Stimulated activated memory B cell treated with anti-CD40 and anti-IgM and Interleukin-4, amounts not matched to agents 10 μg/mL and 1 μg/mL and 100 μg/mL, for 72 hours (primary cell): ENCODE measurements at places on chromosomes 3 and 15.

DNA sequence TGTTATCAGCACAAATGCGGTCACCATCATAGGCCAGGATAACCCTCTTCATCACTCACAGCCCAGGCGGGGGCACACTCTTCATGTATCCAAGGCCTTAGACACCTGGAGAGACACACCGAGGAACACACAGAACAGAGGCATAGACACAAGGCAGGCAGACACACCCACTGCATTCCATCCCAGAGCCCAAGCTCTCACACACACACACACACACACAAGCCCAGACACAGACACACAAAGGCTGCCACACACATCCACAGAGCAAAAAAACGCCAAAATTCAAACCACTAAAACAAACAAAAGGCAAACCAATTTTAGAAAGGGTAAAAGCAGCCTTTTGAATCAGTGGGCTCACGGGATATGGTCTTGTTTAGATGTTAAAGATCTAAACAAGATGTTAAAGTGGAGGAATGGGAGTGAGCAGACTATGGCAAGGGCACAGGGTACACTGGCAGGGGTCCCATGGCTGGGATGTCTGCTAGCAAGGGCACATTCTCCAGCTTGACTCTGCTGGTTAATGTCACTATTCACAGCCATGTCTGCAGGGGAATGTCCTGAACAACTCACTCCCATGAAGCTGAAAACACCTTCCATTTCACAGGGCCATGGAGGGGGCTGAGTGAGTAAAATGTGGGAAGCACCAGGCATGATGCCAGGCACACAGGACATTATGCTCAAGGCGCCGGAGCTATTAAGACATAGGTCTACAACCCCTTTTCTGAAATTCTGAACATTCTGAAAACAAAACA lies 14.9 kb upstream of the CRABP1 start:
- no peaks in the 10 kb centered on the region for H3K27me3 ChIP-seq
- H3K4me1 ChIP-seq = no peaks in the 10 kb centered on the region
- H3K4me3 ChIP-seq = no peak overlapping the region

- no peak for ATAC-seq
- H3K27ac ChIP-seq = no peak overlapping the region
- H3K36me3 ChIP-seq = peaks cover 2% of the 10 kb centered on the region
- H3K27me3 ChIP-seq = peaks cover 2% of the 10 kb centered on the region
- peaks cover 9% of the 10 kb centered on the region for H3K4me1 ChIP-seq
These were observed 157.0 kb downstream of the TLE3 start for GRCh38 chr15:69940441-69941300.

GRCh38 chr15:51046799-51047449 lies 47.8 kb downstream of the TNFAIP8L3 start:
- no peak for ATAC-seq
- peaks cover 12% of the 10 kb centered on the region for H3K4me1 ChIP-seq
- no peaks in the 10 kb centered on the region for H3K27me3 ChIP-seq
- no peak overlapping the region for H3K4me3 ChIP-seq

DNA sequence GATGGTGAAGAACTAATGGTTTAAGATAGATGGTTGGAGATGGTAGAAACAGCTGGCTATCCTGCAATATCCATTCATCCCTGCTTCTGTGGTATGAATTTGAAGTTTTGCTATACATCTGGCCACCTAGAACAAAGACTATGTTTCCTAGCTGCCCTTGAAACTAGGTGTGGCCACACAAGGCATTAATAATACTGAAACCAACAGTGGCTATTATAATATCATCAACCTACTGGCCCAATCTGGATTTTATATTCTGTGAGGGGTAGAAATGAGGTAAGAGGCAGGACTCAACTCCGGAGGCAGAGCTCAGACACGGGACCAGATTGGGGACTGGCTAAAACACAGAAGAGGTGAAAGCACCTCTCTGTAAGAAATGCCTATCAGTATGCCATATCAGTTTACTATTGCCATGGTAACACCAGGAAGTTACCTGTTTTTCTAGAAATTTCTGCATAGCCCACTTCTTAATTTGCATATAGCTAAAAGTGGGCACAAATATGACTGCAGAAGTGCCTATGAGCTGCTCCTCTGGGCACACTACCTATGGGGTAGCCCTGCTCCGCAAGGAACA lies 8.4 kb downstream of the IFT80 start:
- no peak for ATAC-seq
- no peak overlapping the region for H3K27ac ChIP-seq
- no peak overlapping the region for H3K4me3 ChIP-seq

DNA sequence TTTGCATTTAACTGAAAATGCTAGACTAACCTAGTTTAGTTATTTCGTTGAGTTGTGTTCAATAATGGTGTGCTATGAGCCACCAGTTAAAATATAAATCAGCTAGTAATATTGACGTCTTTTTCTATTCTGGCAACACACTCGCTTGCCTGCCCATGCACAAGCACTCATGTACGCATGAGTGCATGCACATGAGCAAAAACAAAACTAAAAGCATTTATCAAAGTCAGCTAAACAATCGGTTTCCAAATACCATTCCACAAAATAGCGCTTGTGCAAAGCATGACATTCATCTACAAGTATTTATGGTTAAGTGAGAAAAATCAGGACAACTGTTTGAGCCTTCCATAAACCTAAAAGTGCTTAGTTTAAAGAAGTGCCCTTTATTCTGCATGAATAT lies 13.1 kb upstream of the SAMMSON start:
- no peaks in the 10 kb centered on the region for H3K4me1 ChIP-seq
- no peak overlapping the region for H3K4me3 ChIP-seq
- H3K36me3 ChIP-seq = no peaks in the 10 kb centered on the region
- H3K27me3 ChIP-seq = no peaks in the 10 kb centered on the region

GRCh38 chr3:14278799-14279625 lies 100.4 kb downstream of the LSM3 start:
- H3K4me3 ChIP-seq = no peak overlapping the region
- H3K36me3 ChIP-seq = no peaks in the 10 kb centered on the region
- H3K4me1 ChIP-seq = no peaks in the 10 kb centered on the region
- H3K27me3 ChIP-seq = peaks cover 37% of the 10 kb centered on the region

DNA sequence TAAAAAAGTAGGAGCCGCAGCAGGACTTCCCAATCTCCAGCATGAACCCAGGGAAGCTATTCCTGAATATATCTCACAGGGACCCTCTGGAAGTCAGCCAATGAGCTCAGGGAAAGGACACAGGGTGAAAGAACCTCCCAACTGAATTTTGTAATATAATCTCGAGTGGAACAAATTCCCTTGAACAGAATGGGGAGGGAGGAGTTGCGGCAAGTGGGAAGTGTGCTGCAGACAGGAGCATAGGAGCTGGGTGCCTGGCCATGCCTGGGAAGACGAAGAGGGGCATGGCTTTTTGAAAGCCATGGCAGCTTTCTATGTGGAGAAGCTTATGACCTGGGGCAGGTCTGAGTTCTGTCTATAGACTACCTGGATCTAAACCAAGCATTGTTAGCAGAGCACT lies 98.4 kb downstream of the CBLB start:
- H3K4me1 ChIP-seq = peaks cover 65% of the 10 kb centered on the region
- H3K36me3 ChIP-seq = peaks cover 30% of the 10 kb centered on the region
- peak overlapping the region; percentile 32 for H3K27ac ChIP-seq
- ATAC-seq = no peak
- H3K27me3 ChIP-seq = no peaks in the 10 kb centered on the region

- ATAC-seq = no peak
- H3K4me1 ChIP-seq = no peaks in the 10 kb centered on the region
- no peaks in the 10 kb centered on the region for H3K36me3 ChIP-seq
- H3K27me3 ChIP-seq = peaks cover 9% of the 10 kb centered on the region
- no peak overlapping the region for H3K4me3 ChIP-seq
These were observed 37.6 kb upstream of the WNT5A start for GRCh38 chr3:55524565-55525244.

DNA sequence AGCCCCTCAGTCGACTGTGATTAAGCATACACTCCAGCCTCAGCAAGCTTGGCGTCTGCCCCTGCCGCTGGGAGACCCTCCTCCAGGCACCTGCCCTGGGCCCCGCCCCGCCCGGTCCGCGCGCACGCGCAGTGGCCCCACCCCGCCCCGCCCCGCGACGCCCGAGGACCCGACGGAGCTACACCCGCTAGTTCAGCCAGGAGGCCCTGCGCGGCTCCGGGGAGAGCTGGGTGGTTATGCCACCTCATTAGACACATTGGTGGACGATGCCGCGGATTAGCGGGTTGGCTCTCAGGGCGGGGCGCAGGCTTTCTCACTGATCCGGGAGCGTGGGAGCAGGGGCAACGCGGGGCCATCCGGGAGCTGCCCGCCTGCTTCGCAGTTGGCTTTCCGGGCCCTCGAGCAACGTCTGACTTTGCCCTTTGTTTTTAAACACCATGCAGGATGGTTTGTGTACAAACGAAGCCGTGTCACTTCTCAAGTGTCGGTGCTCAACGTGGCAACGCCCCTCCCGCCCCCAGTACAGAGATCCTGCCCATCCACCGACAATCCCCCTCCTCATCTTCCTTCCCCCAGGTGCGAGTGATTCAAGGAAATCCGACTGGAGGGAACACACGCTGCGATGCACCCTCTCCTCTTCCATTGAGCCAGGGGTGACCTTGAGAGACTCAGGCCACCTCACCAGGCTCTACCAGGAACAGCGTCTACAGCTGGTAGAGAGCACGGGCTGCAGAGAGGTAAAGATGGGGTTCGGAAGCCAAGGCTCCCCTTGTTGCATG lies 109.3 kb downstream of the SHQ1 start:
- H3K36me3 ChIP-seq = no peaks in the 10 kb centered on the region
- H3K27ac ChIP-seq = no peak overlapping the region
- H3K27me3 ChIP-seq = peaks cover 51% of the 10 kb centered on the region
- peak; percentile 77 for ATAC-seq

GRCh38 chr3:194323785-194324735 lies 27.1 kb downstream of the CPN2 start:
- H3K27me3 ChIP-seq = peaks cover 13% of the 10 kb centered on the region
- peak; percentile 74 for ATAC-seq
- H3K27ac ChIP-seq = no peak overlapping the region
- H3K36me3 ChIP-seq = peaks cover 5% of the 10 kb centered on the region
- no peaks in the 10 kb centered on the region for H3K4me1 ChIP-seq

DNA sequence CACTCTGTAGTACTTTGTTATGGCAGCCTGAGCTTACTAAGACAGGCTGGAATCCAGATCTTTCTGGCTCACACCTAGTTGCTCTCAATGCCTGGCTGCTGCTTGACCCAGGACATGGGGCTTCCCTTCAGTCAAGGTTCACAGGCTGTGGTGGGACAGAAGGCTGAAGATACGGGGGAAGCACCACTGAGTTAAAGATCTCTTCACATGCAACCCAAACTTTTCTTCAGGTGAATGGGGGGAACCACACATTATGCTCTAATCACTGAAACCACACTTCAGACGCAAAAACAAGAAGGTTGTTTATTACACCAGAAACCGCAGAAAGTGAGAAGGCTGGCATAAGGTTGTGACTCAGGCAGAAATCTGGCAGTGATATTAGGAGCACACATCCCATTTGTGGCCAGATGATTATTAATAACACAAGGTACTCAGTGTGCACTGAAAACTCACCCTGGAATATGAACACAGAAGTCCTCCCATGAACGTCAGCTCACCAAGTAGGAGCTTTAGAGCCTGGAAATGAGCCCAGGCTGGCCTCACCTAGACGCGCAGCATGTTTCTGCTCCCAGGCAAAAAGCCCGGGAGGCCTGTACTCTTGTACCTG lies 230.5 kb upstream of the CHRNA7 start:
- no peaks in the 10 kb centered on the region for H3K4me1 ChIP-seq
- ATAC-seq = peak; percentile 60

DNA sequence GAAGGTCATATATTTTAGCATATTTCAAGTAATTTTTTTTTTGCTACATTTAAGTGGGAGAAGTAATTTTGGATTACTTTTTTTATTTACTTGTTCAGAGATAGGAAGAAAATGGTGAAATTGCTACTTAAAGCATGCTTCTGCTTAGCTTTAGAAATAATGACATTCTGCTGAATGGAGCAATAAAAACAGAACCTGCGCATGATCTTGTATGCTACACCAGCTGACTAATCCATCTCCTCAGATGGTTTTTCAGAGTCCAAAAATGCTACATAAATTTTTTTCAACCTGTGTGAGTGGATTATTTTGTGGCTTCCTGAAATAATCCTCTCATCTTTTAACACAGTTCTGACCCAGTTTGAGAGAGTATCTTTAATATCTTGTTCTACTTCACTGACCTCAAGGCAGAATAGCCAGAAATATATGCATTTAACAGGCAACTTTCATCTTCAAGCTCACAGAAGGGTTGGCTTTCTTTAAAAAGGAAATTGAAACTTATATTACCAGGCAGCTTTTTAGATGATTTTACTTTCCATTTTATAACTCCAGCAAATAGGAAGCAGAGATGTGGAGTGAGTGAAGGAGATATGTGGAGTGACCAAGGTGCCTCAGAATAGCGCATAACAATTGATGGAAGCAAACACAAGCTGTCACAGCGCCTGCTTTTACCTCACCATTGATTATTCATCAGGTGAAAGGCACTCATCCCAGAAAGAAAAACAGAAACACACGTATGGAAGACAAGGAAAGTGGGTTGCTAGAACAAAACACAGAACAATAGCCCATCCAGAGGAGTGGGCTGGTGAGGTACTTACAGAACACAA lies 136.6 kb downstream of the TGFBR2 start:
- no peaks in the 10 kb centered on the region for H3K27me3 ChIP-seq
- H3K4me3 ChIP-seq = no peak overlapping the region
- no peaks in the 10 kb centered on the region for H3K4me1 ChIP-seq
- no peak for ATAC-seq

GRCh38 chr3:112755845-112756613 lies 90.6 kb downstream of the CD200R1L start:
- H3K27ac ChIP-seq = no peak overlapping the region
- H3K27me3 ChIP-seq = no peaks in the 10 kb centered on the region
- peak; percentile 57 for ATAC-seq

DNA sequence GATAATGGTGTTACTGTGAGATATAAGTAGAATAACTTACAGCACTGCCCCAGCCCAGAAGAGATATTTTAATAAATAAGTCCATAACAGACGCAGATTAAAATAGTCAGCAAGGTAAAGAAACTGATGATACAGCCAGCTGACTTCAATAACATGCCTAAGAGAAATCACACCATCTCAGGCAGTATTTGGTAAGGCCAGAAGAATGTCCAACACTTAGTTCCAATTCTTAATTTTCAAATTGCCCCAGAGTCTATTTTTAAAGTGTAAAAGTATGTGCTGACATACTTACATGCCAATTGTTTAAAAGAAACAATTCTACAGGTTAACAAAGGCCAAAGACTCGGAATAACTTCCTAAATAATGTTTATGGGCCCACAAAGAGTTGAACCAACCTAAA lies 1.6 kb downstream of the GNB4 start:
- H3K27me3 ChIP-seq = no peaks in the 10 kb centered on the region
- ATAC-seq = no peak
- peak overlapping the region; percentile 91 for H3K4me3 ChIP-seq
- H3K27ac ChIP-seq = no peak overlapping the region
- H3K4me1 ChIP-seq = peaks cover 56% of the 10 kb centered on the region
- peaks cover 20% of the 10 kb centered on the region for H3K36me3 ChIP-seq

DNA sequence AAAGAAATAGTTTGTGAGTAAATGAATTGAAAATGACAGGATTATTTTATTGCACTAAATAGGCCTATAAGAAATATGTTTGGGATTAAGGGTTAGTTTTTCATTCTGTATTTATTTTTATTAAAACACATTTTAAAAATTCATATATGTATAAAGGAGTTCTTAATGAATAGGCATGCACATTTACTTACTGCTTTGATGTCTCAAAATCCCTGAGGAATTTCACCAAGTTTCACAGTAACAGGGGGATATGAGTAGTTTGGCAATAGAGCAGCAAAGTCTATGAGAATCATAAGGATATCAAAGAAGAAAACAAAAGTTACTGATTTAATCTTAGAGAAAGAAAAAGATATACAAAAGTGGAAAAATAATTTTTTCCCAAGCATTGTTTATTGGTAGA lies 411.7 kb downstream of the NAALADL2 start:
- H3K27ac ChIP-seq = no peak overlapping the region
- H3K27me3 ChIP-seq = no peaks in the 10 kb centered on the region
- H3K4me1 ChIP-seq = no peaks in the 10 kb centered on the region
